ENCODE measurements at places on chromosomes 2 and 18. TPM values are rescaled to one million over a fixed set of nuclear protein-coding genes. Genes with fewer than 3 reads are reported as not detected.

DNA sequence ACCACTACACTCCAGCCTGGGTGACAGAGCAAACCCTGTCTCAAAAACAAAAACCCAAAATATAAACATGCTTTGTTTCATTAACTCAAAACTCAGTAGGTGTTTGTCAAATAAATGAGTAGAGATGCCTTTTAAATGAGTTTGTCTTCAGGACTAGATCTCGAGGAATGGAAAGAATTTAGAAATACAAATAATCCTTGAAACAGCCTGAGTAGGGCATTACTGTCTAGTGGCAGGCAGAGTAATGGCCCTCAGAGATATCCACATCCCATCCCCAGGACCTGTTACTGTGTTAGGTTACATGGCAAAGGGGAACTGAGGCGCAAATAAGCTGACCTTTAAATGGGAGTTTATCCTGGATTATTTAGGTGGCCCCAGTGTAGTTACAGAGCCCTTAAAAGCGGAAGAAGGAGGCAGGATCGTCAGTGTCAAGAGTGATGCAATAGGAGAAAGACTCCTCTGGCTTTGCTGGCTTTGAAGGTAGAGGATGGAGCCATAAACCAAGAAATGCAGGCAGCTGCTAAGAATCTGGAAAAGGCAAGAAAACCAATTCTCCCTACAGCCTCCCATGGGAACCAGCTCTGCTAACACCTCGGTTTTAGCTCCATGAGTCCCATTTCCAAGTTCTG, 63.0 kb downstream of the CABLES1 start:
- no peak for DNase-seq

DNA sequence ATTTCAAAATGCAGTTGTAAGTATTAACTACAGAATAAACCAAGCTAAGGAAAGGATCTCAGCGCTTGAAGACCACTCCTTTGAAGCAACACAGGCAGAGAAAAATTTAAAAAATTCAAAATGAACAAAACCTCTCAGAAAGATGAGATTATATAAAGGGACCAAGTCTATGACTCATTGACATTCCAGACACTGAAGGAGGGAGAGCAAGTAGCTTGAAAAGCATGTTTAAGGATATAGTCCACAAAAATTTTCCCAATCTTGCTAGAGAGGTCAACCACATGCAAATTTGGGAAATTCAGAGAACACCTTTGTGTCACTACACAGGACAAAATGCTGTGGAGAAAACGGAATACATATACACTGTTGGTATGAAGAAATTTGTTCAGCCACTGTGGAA, 112.6 kb upstream of the MC4R start:
- DNase-seq = peak; percentile 3

GRCh38 chr2:238081150-238081549, 19.0 kb upstream of the ESPNL start:
- DNase-seq = no peak

GRCh38 chr2:157842106-157842879, 33.8 kb downstream of the ACVR1 start:
- no peak for DNase-seq

DNA sequence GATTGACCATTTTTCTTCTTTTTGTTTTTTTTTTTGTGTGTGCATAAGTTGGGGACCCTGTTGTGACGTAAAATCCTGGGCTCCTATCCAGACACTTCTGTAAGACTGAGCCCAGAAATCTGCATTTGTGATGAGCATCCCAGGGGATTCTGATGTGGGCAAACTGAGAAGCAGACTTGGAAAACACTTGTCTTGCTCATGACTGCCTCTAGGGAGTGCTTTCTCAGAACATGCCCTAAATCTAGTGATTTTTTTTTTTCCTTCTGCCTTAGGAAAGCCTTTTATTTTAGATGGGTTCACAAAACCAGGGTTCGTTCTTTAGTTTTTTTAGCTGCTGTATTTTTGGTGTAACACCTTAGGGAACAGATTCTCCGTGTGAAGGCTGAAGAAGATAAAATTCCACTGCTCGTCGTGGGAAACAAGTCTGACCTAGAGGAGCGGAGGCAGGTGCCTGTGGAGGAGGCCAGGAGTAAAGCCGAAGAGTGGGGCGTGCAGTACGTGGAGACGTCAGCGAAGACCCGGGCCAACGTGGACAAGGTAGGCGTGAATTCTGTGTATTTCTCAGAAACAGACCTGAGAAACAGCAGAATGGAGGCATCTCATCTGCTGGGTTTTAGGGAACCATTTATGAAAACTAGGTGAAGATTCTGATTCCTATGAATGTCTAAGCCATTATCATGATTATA, 36.7 kb downstream of the RALB start:
- no peak for DNase-seq

Gene LOXHD1
- not detected for total RNA-seq

Gene SNORC
- 0.28 TPM for total RNA-seq

GRCh38 chr2:69667805-69668382, 24.4 kb upstream of the AAK1 start:
- peak; percentile 65 for DNase-seq

DNA sequence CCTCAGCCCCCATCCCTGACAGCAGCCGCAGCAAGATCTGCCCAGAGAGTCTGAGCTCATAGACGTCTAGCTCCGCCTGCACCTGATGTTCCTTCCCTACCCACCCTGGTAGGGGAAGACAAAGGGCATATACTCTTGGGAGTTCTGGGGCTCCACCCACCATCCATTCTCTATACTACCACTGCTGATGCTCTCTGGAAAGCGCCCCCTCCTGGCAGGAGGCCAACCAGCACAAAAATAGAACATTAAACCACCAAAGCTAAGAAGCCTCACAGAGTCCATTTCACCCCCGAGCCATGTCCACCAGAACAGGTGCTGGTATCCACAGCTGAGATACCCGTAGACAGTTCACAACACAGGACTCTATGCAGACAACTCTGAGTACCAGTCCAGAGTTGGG, 662.6 kb upstream of the FAM98A start:
- no peak for DNase-seq

Gene FLACC1
- 0.56 TPM for total RNA-seq

- no peak for DNase-seq
Observed at GRCh38 chr2:74708296-74708695, 54.2 kb downstream of the SEMA4F start.

- peak; percentile 17 for DNase-seq
Observed at GRCh38 chr2:24454294-24454693, 36.8 kb upstream of the NCOA1 start.

Data from IMR-90 (cell line).